NT2/D1 (cell line): ENCODE measurements at places on chromosomes 5 and 9.

- no peak for DNase-seq
Measured at GRCh38 chr5:983238-983524, 25.4 kb upstream of the NKD2 start.

GRCh38 chr5:169906745-169907649 lies 73.3 kb downstream of the INSYN2B start:
- peak; percentile 18 for DNase-seq

DNA sequence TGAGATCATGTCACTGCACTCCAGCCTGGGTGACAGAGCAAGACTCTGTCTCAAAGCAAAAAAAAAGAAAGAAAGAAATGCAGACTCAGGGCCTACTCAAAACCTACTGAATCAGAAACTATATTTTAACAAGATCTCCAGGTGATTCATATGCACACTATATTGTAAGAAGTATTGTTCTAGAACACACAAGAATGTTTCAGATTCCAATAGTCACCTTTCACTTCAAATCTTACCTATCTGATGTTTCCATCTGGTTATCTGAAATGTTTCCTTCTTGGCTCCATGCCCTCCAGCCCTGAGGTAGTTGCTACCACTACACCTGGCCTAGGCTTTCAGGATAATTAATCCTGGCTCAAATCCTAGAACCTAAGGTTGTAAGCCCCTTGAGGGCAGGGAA lies 36.8 kb upstream of the SNX2 start:
- no peak for DNase-seq

GRCh38 chr5:56299212-56299611 lies 66.1 kb upstream of the ANKRD55 start:
- DNase-seq = no peak

- no peak for DNase-seq
Measured at GRCh38 chr5:31362529-31362900, 169.0 kb downstream of the CDH6 start.

GRCh38 chr5:7650755-7651154 lies 200.2 kb downstream of the CFAP90 start:
- no peak for DNase-seq

GRCh38 chr5:80109646-80110478 lies 74.7 kb downstream of the THBS4 start:
- DNase-seq = no peak

DNA sequence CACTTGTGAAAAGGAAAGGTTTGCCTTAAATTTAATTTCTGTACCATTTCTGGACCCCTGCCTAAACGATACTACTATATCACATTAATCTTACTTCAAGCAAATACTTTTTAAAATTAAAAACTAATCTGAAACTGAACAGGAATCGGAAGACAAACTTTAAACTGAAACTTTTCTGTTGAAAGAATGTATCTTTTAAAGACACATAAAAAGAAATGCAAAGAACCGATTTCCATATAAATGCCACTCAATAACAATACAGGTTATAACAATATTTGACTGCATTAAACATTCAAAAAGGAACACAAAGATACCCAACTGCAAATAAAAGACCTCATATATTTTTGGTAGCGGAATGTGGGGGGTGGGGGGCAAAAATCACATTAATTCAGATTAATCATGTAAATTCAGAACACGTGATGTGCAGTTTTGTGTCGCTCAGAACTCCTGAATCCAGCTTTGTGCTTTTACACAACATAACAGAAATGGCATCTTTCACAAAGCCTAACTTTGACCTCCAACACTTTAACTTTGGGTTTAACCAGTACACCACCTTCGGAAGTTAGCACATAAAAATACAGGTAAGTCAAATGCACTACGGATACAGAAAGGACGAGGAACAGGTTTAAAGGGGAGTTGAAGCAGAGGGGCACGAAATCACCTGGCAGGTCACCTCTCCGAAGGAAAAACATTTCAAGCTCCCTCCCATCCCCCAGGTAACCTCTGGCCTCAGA lies 925 bp downstream of the LIFR start:
- no peak for DNase-seq

- DNase-seq = no peak
Measured at GRCh38 chr9:89889865-89890264, 285.1 kb downstream of the GADD45G start.

GRCh38 chr5:79488775-79489174 lies 25.2 kb downstream of the HOMER1 start:
- no peak for DNase-seq

DNA sequence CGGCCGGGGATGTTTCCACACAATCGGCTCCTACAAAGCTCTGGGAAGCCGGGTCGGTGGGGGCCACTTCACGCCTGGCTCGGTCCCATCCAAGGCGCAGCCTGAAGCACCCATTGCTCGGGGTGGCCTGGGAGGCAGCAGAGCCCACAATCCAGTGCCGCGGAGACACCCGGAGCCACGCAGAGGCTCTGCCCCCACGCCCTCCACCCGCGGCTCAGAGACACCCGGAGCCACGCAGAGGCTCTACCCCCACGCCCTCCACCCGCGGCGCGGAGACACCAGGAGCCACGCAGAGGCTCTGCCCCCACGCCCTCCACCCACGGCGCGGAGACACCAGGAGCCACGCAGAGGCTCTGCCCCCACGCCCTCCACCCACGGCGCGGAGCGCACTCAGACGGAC lies 31.9 kb downstream of the SLC12A7 start:
- no peak for DNase-seq
